HS-27A (cell line): ENCODE measurements at places on chromosomes 6 and 20.

GRCh38 chr6:37663019-37663810 is 34.5 kb downstream of the MDGA1 start:
- DNase-seq: no peak

DNA sequence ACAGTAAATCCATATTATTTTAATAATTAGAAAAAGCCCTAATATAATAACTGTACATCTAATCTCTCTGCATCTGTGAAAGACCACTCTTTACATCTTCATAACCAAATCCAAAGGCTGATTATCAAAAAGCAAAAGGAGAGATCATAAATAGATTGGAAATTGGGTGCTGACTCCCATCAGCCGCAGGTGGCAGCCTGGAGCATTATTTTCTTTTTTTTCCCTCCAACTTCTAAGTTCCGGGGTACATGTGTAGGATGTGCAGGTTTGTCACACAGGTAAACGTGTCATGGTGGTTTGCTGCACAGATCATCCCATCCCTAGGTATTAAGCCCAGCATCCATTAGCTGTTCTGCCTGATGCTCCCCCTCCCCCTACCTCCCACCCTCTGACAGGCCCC is 30.5 kb downstream of the LRP11 start:
- DNase-seq: no peak

DNA sequence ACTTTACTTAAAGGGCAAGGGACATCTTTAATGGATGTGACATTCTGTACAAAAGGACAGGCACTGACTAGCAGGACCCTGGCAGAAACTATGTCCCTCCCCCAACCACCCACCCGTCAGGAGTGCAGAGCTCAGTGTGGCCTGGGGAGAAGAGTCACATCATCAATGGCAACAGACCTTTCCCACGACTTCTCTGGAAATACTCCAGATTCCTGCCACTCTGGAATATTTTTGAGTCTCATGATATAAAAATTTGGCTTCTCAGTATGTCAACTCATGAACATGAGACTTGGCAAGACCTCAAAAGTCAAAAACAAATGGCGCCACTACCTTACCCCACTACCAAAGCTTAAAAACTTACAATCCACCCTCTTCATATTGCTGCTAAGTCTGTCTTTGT is 118.3 kb downstream of the SLC23A2 start:
- DNase-seq: no peak

DNA sequence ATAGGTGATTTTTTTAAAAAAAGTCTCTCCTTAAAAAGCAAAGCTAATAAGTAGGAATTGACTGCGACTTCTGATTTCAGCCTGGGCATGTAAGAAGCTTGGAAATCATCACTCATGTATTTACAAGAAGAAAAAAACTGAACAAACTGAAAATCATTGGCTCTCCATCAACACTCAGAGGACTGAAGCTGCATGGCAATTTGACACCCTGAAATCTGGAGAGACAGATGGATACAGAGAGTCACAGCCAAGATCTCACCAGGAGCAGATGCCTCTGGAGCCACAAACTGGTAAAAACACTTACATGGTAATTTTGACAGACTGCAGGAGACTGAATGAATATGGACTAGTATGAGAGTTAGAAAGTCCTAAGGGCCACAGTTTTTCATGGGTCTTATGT is 191.2 kb upstream of the TCF21 start:
- DNase-seq: no peak

DNA sequence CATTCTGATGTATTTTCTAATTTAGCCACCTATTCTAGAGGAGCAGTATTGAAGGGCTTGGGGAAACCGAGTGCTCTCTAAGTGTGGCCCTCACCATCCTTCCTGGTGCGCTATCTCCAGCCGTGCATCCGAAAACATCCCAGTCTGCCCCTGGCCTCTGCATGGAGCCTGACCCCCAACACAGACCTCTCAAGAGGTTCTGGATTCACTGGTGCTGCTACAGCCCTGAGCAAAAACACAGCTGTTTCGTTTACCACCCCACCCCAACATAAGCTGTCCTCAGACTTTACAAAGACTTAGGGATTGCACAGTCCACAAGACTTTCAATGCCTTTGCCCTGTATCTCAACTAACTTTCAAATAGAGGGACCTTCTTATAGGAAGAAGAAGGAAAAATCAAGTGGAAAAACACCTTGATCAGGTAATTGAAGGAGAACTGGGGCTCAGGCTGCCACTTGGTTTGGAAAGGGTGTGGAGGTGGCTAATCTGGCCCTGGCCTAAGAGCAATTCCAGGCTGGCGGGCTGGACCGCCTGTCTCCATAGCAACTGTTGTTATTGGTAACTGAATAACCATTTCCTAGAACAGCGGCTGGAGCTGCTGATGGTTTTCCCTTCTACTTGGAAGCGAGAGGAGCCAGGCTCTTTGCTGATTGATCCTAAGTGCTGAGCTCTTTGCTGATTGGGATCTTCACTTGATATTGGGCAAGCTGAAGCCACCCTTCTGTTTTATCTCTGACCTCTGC is 90.2 kb upstream of the TOX2 start:
- no peak for DNase-seq

- no peak for DNase-seq
These were observed 37.7 kb upstream of the SLC4A11 start for GRCh38 chr20:3276680-3277015.
